ENCODE measurements at places on chromosomes 12 and 14.

GRCh38 chr14:97298331-97298730 is 501.1 kb downstream of the VRK1 start:
- DNase-seq: no peak

DNA sequence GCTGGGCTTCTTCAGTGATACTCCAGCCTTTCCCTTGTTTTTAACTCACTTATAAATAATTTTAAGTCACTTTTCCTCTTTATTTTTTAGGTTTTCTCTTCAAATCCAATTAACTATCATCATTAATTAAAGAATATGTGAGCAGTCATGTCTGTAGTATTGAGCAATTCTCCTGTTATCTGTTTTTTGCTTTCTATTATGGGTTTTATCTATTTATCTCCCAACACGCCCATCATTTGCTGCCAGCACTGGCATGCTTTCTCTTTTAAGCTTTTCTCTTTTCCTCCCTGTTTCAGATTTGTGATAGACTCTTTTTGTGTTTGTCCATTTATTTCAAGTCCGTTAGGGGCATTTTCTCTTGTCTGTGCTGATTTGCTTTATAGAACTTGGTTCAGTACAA is 72.3 kb downstream of the CRADD start:
- DNase-seq: no peak

DNA sequence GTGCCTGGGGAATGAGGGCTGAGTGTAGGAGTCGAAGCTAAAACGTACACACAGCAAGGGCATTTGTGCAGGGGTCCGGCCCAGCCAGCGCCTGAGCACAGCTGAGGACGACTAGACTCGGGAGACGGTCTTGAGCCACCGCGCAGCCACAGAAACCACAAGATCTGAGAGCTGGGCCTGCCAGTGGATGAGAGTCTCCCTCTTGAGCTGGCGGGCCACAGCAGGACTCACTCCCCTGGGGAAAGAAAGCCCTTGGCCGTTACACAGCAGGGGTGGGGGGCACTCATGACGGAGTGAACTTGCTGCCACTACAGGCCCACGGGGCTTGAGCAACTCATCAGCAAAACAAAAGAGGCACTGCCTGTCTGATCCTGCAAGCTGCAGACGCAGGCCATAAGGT is 23.0 kb downstream of the STX2 start:
- no peak for DNase-seq

GRCh38 chr12:2856051-2856450 is 788 bp downstream of the TEX52 start:
- no peak for DNase-seq

- no peak for DNase-seq
These were observed at the start of gene NPC2 for GRCh38 chr14:74492776-74493342. TSS of gene NPC2 (minus strand) at chr14:74493305. CDS start at chr14:74493274, 31 bp downstream.

DNA sequence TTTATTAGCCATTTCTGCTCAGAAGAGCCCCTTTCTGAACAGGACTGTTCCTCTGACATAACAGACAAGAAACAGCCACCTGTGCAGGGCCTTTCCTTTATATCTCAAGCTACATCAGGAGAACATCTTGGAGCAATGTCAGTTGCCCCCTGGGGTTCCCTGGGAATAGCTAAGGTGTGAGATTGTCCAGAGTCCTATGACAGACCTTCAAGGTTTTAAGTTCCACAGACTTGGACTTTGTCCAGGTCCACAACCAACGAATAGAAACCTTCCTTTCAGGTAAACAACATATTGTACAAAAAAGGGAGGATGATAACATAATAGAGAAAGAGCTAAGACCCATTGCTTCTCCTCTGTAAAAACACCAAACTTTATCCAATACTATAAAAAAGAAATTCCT is 2.9 kb downstream of the IL23A start:
- no peak for DNase-seq

- DNase-seq: no peak
These were observed 2.3 kb downstream of the LHX5 start for GRCh38 chr12:113469224-113469948.

DNA sequence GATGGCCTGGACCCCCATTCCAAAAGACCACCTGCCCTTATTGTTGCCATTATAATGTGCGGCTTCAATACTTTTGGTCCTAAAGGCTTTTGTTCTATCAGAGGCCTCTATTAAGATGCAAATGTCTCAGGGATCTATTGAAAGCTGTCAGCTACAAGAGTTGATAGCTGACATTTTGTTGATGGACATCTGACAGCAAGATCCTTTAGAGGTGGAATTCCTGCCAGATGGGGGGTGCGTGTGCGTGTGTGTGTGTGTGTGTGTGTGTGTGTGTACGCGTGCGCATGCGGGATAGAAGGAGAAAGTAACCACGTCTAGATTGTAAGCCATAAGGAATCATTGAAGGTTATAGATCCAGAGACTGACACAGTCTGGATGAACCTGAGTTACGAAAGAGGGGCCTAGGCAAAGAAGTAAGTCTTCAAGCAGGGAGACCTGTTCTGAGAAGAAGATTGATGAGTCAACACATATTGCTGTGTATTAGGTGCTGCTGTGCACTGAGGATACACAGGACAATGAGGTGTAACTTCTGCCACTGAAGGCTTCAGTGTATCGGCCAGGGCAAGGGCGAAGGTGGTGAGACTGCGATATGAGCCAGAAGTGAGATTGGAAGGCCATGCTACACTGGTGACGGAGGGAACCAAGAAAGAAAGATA is 89.2 kb downstream of the PRMT8 start:
- DNase-seq: no peak

- no peak for DNase-seq
These were observed 304.9 kb downstream of the ZFP36L1 start for GRCh38 chr14:68487805-68488590.

DNA sequence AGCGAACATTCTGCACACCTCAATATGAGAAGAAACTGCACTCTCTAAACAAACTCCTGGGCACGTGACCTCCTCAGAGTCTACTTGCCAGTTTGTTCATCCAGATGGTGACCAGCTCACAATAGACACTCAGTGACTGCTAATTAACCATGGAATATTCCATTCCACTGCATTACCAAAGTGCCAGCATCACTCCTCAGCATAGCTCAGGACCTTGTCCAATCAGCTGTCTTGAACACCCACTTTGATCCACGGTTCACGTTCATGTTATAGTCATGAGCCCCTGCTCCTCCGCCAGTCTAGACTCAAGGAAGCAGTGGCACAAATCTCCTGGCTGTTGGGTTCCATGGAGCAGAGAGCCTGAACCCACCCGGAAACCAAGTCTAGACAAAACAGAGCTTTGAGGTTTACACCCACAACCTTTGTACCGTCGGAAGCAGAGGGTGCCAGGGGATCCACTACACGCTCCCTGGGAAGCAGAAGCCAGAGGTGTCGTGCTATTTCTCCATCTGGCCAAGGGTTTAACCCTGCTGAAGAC is 285.3 kb downstream of the ZFP36L1 start:
- no peak for DNase-seq

GRCh38 chr12:113232840-113233585 is 11.7 kb downstream of the TPCN1 start:
- no peak for DNase-seq

GRCh38 chr14:55662752-55663151 is 82.7 kb downstream of the KTN1 start:
- DNase-seq: no peak

DNA sequence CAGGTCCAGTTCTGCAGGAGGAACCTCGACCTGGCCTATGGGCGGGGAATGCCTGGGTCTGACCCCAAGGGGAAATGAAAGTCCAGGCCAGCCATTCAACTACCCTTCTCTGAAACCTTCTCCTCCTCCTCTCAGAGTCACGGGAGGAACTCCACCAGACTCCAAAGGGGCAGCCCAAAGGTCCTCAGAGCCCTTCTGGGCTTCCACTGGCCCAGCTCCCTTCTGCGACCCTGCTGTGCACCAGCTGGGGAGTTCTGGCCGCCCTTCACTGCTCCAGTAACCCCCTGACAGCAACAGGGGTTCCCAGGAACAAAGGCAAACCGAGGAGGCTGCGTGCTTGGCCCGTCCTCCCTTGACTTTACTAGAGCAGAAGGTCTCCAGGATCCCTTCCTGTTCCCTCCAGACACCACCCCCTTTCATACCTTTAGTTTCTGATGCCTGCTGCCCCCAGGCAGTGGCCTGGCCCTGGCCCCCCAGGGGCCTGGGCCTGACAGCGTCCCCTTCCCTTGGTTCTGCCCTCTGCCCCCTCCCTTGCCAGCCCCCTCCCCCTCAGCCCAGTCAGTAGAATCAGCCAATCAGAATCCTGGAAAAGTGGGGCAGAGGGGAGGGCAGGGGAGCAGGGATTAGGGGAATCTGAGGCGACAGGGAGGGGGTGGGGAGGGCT is 850 bp upstream of the ZNF385A start:
- DNase-seq: no peak

- DNase-seq: no peak
These were observed 1.0 kb upstream of the TSSK4 start for GRCh38 chr14:24204163-24205146.

- peak; percentile 74 for DNase-seq
These were observed 768 bp downstream of the PTPN11 start for GRCh38 chr12:112419297-112420133.

DNA sequence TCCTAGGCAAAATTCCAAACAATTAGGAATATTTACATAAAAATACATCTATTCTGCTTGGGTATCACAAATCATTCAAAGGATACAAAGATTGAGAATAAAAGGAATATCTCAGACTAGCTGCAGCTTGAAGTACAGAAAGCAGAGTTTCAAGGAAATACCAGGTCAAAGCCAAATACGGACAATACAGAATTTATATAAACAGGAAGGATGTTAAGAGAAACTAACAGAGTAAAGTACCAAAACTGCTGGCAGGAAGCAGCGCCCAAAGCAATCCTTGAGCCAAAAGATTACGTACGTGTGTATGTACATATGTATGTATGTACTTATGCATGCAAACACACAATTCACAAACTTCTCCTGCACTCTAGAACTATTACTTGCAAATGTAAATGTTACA is 86.6 kb downstream of the PPP1R12A start:
- no peak for DNase-seq

- no peak for DNase-seq
These were observed 377.0 kb upstream of the ATP2B1 start for GRCh38 chr12:90085494-90086274.

DNA sequence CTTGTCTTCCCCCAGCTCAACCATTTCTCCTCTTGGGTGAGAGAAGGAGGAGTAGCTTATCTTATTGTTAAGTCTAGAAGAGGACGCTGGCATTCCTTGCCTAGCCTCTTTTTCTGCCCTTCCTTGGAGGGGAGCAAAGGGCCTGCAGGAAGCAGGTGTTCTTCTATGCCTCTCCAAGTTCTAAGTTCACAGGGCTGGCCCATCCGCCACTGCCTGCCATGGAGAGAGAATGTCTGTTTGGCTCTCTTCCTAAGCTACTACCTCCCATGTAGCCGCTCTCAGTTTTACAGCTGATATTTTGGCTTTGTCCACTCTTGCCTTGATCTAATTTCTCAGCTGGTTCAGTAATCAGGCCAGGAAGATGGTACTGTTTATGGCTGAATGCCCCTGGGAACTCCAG is 201.2 kb downstream of the NTF3 start:
- DNase-seq: no peak

DNA sequence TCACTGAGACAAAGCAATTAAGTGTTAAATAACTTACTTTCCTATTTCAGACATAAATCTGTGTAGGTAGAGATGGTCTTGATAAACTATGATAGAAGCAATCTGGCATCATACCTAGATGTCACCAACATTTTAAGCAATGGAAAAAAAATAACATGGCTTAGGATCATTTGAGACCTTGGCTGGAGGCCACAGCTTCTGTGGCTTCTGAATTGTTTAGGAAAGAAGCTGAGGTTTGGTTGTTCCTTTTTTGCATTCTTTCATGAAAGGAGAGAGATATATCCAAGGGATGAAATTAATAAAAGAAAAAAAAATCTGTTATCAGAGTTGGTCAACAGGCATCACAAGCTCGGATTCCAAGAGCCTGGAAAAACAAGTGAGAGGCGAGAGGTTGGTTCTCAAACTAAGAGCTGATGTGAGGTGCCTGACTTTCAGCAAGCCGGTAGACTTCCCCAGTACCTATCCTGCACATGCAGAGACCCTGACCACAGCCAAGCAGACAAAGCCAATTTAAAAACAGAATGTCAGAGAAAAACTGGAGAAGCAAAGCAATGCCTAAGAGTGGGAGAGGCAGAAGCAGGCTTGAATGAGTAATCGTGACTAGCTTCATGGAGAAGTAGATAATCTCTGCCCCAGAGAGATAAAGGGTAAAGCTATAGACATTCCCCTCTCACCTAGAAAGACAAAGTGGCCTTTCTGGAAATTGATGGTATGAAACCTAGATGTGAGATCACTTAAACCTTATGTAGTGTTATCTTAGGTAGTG is 43.4 kb upstream of the ST8SIA1 start:
- no peak for DNase-seq

- no peak for DNase-seq
These were observed 673.0 kb upstream of the FLRT2 start for GRCh38 chr14:84856751-84857534.

- no peak for DNase-seq
These were observed 991.6 kb downstream of the SLC6A15 start for GRCh38 chr12:83920821-83921547.

GRCh38 chr14:48350971-48351370 is 675.6 kb upstream of the MDGA2 start:
- DNase-seq: no peak

- DNase-seq: no peak
These were observed 16.7 kb upstream of the ZDHHC17 start for GRCh38 chr12:76747245-76747644.

Measured in ovary (tissue), 10 donors.